Stimulated activated CD4-positive, alpha-beta T cell treated with anti-CD3 and anti-CD28 coated beads, Interleukin-15, amount 100 ng/mL, for 24 hours (primary cell): ENCODE measurements at places on chromosomes 1 and 21.

GRCh38 chr1:3352299-3352951 lies 102.0 kb upstream of the ARHGEF16 start:
- no peak for DNase-seq

- no peak for DNase-seq
Measured at GRCh38 chr21:27837936-27838335, 871.0 kb upstream of the ADAMTS5 start.

- DNase-seq: peak; percentile 13
Measured at GRCh38 chr1:105793536-105794146, 1262.8 kb upstream of the PRMT6 start.

DNA sequence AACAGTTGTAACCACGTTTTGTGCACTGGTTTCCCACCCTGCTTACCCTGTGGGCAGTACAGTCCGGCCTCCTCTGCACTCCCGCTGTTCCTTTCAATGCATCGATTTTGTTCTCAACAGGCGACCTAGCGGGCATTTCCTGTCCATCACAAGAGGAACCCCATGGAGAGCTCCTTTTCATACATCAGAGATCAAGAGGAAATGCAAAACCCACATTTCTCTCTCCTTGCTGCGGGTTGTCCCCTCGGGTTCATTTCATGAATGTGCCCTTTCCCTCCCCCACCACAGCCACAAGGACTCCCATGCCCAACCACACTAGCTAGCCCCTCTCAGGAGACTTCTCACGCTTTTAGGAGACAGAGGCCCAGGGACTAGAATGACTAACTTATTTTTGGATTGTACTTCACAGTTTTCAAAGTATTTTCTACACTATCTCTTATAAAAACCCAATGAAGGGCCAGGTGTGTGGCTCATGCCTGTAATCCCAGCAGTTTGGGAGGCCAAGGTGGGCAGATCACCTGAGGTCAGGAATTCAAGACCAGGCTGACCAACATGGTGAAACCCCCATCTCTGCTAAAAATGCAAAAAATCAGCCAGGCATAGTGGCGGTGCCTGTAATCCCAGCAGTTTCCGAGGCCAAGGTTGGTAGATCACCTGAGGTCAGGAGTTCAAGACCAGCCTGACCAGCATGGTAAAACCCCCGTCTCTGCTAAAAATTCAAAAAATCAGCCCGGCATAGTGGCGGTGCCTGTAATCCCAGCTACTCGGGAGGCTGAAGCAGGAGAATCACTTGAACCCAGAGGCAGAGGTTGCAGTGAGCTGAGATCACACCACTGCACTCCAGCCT lies 18.4 kb downstream of the ATP1A4 start:
- peak; percentile 36 for DNase-seq

DNA sequence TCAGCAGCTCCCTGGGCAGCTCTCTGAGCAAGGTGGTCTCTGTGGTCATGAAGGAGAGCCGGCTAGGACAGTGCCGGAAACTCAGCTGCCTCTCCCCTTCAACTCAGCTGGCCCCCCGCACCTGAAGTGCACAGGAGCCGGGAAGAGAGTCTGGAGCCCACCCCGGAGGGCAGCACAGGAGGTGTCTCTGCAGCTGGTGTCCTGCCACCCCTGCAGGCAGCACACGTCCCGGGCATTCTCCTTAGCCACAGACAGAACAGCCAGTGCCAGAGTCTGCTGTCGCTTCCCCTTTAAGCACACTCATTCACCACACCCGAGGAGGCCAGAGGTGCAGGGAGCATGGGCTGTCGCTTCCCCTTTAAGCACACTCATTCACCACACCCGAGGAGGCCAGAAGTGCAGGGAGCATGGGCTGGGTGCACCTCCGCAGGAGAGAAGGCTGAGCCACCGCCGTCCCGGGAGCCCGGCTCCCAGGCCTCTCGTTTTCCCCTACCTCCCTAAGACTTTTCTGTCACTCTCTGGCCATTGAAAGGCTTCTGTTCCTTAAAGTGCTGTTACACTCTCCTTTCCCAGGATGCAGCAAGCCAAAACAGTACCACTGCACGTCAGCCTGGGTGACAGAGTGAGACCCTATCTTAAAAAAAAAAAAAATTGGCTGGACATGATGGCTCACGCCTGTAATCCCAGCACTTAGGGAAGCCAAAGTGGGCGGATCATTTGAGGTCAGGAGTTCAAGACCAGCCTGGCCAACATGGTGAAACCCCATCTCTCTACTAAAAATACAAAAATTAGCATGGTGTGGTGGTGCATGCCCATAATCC lies 16.9 kb upstream of the SAMD11 start:
- no peak for DNase-seq

DNA sequence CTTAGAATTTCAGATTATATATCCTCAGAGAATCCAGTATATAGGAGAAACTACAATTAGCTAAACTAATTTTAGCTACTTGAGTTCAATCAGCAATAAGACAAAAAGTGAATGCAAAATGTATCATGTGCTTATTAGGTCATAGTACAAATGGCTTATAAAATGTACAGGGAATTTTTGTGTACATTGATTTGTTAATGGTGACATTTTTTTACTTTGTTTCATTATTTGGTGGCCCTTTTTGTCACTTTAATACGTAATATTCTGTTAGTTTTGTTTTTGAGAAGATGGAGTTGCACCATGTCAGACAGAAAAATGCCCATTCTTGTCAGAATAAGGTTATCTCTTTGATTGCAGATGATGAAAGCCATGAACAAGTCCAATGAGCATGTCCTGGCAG lies 33.6 kb downstream of the CC2D1B start:
- DNase-seq: no peak

GRCh38 chr1:42784946-42785693 lies at the start of gene TMEM269:
Gene TMEM269 (plus strand): TSS chr1:42784991. CDS start chr1:42789894, 4,903 bp downstream.
- DNase-seq: peak; percentile 58

DNA sequence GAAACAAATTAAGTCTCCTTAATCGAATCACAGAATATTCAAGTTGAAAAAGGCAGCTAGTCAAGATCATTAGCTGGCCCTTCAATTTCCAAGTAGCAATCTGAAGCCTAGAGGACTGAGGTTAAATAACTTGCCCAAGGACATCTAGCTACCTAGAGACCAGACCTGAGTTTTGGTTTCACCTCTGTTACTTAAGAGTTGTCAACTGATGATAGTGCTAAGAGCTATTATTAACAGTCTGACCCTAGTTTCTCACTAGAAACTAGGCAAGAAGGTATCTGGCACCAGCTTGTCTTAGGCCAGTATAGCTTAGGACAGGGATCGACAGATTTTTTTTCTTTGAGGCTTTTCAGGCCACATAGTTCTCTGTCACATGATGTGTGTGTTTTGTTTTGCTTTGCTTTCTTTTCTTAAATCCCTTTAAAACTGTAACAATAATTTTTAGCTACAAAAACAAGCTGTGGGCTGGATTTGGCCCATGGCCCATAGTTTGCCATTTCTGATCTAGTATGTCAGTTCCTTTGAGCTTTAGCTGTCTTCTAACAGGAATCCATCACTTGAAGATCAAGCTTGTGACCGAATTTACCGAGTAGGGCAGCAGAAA lies 23.2 kb downstream of the TRIM45 start:
- DNase-seq: no peak

GRCh38 chr1:20380616-20381035 lies 90.0 kb downstream of the VWA5B1 start:
- DNase-seq: no peak

DNA sequence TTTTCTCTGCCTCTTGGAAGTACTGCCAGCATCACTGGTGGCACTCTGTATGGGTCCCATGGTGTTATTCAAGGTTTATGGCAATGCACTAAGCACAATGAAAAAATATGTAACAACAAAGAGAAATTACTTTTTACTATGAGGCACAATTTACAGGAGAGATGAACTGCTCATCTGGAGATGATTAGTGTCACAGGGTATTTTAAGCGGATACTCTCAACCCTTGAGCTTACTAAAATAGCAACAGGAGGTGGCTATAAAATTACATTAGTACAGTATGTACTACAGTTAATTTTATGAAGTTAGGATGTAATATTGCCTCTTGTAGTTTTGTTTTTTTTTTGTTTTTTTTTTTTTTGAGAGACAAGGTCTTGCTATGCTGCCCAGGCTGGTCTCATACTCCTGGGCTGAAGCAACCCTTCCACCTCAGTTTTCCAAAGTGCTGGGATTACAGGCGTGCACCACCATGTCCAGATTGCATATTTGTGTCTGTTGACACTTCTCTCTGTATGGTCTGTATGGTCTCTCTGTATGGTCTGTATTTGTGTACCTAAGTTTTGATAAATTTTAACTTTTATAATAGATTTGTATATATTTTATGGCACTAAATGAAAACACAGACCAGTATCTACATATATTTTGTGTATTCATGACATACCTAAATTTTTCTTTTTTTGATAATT lies 175.6 kb upstream of the HP1BP3 start:
- DNase-seq: no peak

DNA sequence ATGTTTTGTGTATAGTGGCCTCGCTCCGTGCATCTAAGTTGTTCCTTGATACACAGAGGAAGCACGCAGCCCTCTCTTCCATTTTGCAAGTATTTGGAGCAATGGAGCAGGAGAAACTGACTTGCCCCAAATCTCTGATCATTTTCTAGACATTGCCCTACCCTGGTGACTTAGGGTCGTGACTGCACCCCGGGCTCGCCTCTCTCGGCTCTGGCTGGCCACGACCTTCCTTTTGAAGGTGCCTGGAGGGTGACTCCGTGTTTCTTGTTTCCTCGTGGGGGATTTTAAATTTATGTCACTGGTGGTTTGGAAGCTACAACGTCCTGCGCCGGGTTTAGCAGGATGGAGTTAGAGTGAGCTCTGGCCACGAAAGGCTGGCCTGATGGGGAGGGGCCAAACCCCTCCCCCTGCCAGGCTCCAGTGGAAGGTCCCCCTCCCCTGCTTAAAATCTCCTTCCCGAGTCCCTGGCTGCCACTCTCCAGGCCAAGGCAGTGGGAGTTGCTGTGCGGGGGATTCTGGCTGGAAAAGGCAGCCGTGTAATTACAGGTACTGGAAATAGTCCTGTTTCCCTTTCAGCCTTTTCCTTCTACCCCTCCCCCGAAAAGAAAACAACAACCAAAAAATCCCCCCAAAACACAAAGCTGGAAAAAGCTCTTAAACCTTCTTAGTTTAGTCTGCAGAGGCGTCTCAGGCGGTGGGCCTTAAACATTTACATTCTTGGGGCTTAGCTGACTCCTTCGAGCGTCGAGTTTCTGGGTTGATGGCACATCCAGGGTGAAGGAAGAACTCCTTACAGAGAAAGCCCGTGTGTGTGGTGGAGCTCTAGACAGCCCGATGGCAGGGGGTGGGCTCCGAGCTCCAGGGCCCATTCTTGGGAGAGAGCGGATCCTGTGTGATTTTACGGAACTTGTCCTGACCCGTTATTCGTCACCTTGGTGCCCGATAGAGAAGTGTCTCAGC lies 28.1 kb downstream of the SPSB1 start:
- no peak for DNase-seq

- DNase-seq: peak; percentile 6
Measured at GRCh38 chr1:18322368-18323032, 158.2 kb upstream of the KLHDC7A start.

- peak; percentile 76 for DNase-seq
Measured at GRCh38 chr1:39105061-39105840, 79.1 kb downstream of the NDUFS5 start.

- DNase-seq: no peak
Measured at GRCh38 chr1:171868217-171868803, 27.0 kb downstream of the DNM3 start.

DNA sequence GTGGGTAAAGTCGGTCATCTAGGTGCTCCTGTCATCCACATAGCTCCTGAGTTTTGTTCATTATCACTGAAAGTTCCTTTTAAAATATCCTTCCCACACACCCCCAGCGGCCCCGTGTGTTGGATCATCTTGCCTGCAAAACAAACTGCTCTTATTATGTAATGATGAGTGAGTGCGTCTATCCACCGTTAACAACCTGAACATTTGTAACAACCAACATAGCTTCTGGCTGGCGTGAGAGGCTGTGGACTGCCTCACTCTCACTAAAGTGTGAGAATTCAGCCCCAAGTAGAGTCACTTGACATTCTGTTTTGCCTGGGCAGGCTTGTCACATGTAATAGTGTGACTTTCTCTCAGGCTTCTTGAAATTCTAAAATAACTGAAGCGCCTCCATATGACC lies 14.5 kb upstream of the KCNA2 start:
- DNase-seq: no peak

- DNase-seq: no peak
Measured at GRCh38 chr1:79041666-79042065, 35.1 kb upstream of the ADGRL4 start.

- DNase-seq: no peak
Measured at GRCh38 chr1:182315167-182315556, 76.4 kb downstream of the GLUL start.

DNA sequence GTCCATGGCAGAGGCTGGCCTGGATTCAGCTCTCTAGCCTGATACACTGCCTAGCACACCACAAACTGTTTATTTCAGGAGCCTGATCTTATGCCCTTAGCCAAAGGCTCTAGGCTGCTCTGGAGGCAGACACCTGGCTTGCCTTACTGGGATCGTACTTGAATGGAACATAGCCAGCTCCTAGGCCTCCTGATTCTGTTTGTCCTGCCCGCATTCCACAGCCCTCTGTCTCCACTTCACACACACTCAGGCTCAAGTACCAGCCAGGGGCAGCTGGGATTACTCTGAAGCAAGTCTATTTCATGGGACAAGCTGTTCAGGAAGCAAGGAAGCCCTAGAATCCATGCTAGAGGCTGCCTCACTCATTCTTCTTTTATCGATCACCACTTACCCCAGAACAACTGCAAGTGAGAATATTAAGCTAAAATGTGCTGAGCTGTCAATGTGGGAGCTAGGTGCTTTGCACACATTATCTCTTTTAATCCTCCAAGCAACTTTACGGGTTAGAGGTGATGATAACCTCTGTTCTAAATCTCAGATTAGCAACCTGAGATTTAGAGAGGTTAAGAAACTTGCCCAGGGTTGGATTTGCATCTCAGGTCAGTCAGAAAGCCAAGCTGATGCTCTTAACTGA lies 31.1 kb upstream of the CYP4B1 start:
- no peak for DNase-seq

DNA sequence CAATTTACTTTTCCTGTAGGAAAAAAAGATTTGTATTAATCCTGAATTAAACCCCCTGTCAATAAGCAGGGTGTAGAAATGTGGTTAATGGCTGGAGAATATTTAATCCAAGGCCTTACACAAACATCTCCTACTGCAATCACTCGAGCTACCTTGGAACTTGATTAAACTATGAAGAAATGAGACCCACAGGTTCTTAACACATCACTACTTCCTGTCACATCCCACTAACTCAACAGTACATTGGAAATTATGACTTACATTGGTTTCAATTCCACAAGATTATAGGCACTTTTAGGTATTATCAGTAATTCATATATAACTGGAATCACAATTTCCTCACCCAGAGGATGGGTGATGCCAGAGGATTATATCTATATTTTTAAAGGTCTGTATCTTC lies 480.3 kb downstream of the MRPL39 start:
- no peak for DNase-seq

DNA sequence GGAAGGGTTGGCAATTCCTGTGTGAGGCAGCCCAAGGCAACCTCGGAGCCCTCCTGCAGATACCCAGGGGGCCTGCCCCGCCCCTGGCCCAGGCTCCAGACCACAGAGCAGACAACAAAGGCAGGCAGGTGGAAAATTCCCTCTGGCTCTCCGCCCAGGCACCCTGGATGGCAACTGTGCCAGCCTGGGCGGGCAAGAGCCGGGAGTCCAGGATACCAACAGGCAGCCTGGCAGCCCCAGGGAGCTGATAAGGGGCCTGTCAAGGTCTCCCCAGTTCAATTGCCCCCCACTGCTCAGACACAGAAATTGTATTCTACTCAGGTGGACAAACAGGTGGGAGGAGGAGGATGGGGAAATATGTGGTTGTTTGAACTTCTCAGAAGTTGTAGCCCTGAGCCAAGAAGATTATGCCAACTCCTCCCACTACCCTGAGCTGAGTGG lies 15.4 kb upstream of the GPR37L1 start:
- no peak for DNase-seq
